Stimulated activated CD8-positive, alpha-beta memory T cell treated with anti-CD3 and anti-CD28 coated beads, Interleukin-7, amount 100 ng/mL, for 1 hour (primary cell): ENCODE measurements at places on chromosomes 3 and 15.

DNA sequence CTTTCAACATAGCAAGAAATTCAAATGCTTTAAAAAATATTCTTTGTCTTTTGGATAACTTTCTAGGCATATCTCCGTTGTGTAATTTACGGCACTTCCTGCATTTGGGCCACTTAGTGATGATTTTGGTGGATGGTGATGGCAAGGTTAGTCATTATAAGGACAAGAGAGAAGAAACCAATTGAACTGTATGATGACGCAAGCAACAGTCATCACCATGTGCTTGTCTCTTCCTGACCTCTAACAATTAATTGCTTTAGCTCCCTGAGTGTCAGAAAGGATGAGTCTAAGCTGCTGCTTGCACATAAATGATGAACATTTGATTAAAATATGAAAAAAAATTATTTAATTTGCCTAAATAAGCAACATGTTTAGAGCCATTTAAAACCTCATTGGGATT lies 11.3 kb upstream of the P2RY12 start:
- DNase-seq: no peak

DNA sequence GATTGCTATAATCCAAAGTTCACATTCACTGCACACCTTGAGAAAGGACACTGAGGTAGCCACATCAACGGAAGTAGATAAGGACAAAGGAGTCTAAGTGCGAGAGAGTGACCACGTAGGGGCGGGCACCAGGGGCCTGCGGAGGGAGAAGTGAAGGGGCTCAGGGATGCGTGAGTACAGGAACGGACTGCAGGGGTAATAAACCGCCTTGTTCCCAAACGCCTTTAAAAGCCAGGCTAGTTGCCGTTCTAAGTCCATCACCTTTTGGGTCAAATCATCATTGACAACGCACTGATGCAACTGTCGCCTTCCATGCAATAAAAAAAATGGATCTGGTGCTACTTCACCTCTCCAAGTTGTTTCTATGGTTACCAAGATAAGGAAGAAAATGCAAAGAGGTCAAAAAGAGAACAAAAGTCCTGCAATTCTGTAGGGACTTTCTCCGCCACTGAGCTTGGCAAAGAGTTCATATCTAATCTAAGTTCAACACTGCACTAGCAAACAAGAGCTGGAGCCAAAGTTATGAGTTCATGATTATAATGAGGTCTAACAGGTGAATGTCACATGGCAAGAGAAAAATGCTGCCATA lies 32.6 kb upstream of the ATP11B start:
- DNase-seq: no peak

- no peak for DNase-seq
Observed at GRCh38 chr3:161069511-161070251, 35.5 kb downstream of the B3GALNT1 start.

DNA sequence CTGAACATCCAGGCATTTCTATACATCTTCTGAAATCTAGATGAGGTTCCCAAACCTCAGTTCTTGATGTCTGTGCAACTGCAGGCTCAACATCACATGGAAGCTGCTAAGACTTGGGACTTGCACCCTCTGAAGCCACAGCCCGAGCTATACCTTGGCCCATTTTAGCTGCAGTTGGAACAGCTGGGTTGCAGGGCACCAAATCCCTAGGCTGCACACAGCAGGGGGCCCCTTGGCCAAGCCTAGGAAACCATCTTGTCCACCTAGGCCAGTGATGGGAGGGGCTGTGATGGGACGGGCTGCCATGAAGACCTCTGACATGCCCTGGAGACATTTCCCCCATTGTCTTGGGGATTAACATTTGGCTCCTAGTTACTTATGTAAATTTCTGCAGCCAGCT lies 415.8 kb upstream of the SUCLG2 start:
- DNase-seq: no peak

GRCh38 chr3:191774485-191774884 lies 313.5 kb downstream of the PYDC2 start:
- no peak for DNase-seq

DNA sequence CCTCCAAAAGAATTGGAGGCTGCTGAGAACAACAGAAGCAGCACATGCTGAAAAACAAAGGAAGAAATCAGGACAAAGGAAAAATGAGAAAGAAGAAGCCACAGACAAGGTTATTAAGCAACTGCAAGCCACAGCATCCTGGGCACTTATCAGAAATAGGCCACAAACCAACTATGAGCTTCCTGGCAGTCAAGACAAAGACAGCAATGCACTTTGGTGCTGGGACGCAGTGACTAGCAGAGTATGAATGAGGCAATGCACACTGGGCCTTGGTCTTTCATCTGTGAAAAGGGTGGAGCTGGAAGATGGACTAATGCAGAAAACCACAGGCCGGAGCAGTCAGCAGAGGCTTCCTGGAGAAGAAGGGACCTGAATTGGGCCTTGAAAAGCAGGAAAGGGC lies 56.0 kb upstream of the LINGO1 start:
- DNase-seq: no peak

GRCh38 chr3:195612075-195612800 lies 28.5 kb upstream of the APOD start:
- no peak for DNase-seq

GRCh38 chr3:25473246-25473645 lies 45.2 kb downstream of the RARB start:
- DNase-seq: no peak

DNA sequence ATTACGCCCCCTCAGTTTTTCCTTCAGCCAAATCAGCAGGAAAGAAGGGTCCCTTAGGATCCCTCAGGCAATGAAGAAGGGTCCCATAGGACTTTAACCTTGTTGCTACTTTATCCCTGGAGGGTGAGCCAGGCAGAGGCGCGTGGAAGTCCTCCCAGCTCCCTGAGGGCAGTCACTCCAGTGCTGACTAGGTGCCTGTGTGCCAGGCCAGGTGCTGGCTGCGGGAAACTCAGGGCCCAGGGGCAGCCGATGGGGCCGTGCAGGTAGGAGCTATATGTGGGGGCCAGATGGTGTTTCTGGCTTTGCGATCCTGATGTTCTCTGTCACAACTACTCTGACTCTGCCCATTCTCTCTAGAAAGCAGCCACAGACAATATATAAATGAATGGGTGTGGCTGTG lies 42.8 kb upstream of the IQSEC1 start:
- DNase-seq: no peak

- no peak for DNase-seq
Observed at GRCh38 chr3:22101811-22102210, 350.8 kb upstream of the ZNF385D start.

DNA sequence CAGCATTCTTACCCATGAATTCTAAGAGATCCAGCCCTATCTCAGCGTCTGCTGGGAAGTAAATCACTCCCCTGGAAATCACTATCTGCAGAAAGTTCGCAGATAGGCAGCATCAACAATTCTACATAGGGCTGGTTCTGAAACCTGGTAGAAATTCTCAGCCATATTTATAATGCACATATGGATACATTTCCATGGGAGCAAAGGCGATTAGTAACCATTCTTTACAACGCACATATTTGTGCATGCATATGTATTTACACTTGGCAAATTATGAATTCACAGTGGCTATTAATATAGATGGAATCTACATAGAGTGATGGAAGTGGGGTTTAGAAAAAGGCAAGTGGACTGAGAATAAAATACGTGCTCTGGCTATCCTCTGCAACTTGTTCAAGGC lies 128.0 kb upstream of the FOXB1 start:
- no peak for DNase-seq

- no peak for DNase-seq
Observed at GRCh38 chr3:57583544-57583943, 13.6 kb downstream of the ARF4 start.

DNA sequence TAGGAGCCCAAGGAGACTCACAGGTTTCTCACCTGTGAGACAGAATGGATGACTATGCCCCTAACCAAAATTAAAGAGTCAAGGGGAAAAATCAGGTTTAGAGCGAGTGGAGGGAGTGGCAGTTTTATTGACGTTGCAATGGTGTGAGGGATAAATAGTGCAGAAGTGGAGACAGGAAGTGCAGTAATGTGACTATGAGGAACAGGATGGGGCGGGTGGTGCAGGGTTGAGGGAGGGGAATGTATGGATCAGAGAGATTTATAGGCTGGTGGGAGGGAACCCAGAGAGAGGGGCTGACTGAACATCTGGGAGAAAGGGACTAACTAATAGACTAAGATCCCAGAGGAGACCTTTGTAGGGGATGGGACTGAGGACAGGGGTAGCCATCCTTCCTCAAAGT lies 26.5 kb downstream of the EIF2AK4 start:
- no peak for DNase-seq

DNA sequence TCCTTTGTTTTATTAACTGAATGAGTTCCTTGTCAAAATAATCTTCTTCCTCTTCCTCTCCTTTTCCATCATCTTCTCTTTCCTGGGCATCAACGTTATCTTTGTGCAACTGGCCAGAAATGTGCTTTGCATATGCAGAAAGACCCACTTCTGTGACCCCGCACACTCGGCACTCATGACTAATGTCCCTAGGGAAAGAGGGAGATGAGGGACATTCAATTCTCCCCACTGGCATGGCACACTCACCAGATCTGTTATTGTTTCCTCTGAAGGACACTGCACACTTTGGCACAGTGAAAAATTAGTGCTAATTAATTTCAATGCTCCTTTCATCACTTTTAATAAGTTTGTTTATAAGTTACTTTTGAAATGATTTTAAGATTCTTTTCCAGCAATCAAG lies 34.0 kb downstream of the ZNF106 start:
- no peak for DNase-seq

DNA sequence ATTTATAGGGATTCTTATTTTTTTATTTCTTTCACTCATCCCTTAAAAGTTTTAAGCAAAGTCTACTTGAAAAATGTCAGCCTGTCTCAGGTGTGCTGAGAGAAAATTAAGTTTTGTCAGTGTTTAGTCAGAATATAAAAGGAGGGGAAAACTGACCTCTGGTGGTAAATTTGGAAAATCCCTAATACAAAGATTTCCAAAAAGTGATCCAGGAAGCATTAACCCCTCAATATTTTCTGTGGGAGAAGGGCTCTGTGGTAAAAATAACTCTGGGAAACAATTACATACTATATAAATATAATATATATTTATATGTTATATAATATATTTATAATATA lies 41.0 kb upstream of the FRMD4B start:
- DNase-seq: no peak

- DNase-seq: no peak
Observed at GRCh38 chr15:45180201-45180600, 7.6 kb downstream of the SHF start.

DNA sequence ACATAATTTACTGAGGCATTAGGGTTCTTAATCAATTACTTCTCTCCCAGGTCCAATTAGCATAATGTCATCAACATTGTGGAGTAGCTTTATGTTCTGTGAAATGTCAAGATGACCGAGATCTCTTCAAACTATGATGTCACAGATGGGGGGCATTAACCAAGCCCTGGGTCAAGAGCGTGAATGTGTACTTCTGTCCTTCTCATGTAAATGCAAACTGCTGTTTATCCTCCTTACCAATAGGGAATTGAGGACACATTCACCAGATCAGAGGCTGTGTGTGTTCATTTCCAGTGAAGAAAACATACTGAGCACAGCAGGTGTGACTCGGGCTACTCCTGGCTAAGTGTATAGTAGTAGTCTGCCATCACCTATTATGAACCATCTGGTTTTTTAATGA lies 177.9 kb downstream of the MINAR1 start:
- DNase-seq: no peak

DNA sequence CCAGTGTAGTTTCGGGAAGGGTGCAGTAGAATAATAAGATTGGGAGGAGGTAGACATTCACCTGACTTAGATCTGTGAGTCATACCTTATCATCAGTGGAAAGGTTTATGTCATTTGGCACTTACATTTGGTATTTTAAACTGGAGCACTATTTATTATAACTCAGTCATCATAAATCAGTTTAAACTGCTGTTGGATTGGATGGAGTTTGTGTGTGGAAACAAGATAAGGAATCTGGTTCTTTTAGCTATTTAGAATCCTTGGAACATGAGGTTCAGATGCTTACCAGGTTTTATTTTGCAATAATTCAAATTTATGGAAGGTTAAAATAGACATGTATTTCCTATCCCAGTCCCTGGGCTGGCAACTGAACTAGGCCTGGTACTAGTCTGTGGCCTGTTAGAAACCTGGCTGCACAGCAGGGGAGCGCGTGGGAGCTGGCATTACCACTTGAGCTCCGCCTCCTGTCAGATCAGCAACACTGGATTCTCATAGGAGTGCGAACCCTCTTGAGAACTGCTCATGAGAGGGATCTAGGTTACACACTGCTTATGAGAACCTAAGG lies 34.5 kb downstream of the ZFAND6 start:
- DNase-seq: no peak

DNA sequence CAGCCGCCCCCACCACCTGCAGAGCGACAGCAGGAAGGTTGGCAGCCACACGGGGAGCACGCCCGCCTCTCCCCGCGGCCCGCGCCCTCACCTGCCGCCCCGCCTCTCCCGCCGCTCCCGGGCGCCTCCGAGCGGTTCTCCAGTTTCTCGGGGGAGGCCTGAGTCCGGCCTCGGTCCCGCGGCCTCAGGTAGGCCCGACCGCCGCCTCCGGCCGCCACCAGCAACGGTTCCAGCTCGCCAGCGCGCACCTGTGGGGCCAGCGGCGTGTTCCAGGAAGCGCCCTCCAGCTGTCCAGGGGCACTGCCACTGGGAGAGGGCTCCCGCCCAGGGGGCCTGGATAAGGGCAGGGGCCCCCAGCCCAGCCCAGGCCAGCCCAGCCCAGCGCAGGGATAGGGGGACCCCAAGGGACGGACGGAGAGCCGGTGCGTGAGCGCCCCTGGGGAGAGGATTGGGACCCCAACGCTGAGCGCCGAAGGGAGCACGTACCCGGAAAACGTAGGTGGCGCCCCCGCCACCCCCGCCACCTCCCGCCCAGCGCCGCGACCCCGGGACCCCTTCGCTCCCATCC lies 2.2 kb downstream of the LTK start:
- no peak for DNase-seq

GRCh38 chr3:141401573-141402475 lies 33.5 kb downstream of the ZBTB38 start:
- DNase-seq: no peak

- no peak for DNase-seq
Observed at GRCh38 chr3:184337399-184337714, at the start of gene FAM131A. FAM131A (plus strand) TSS chr3:184337600; CDS start chr3:184337631, 31 bp downstream.

DNA sequence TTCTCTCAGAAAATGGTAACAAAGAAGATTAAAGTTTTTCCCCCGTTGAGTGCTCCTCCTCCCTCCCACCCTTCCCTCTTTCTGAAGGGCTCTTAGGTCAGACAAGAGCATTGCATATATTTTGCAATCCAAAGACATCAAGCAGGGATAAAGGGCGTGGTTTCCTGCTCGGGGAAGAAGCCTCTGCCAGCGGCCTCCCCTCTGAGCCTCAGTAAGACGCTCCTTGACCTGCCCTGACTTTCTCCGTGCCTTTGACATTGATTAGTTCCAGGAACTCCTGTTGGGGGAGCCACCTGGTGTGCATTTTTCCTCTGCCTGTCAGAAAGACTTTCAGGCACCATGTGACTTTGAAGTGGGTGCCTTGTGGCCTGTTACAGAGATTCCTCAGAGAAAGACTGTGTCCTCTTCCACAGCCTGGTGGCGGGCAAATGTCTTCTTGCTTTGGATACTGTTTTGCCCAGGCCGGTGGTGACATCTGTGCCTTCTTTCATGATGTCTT lies 87.2 kb upstream of the TBL1XR1 start:
- no peak for DNase-seq
